ENCODE measurements at places on chromosomes 3 and 15. TPM values are rescaled to one million over a fixed set of nuclear protein-coding genes. Genes with fewer than 3 reads are reported as not detected.

GRCh38 chr3:11736136-11736833, 92.6 kb upstream of the VGLL4 start:
- no peak for ATAC-seq

DNA sequence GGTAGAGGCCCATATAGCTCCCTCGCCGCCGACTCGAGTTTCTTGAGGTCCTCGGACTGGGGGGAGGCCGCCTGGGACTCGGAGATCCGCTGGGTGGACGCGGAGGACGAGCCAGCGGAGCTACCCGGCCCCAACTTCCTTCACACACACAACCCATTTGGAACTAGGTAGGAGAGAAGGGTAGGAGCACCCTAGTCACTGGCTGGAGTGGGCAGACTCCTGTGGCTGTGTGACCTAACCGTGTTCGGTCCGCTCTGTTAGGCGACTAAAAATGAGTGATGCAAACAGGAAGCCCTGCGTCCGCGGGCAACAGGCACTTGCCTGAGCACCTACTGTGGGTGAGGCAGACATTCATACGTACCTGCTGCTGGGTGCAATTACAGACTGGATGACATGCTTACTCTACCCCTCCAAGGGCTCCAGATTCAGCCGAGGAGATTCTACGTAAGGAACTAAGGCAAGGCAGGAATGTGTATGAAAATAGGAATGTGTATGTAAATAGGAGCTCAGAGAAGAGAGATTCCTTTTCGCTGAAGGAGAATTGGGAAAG, 4.6 kb upstream of the SIN3A start:
- ATAC-seq = no peak

- ATAC-seq = no peak
These were observed 115.2 kb downstream of the ANO10 start for GRCh38 chr3:43506644-43507043.

DNA sequence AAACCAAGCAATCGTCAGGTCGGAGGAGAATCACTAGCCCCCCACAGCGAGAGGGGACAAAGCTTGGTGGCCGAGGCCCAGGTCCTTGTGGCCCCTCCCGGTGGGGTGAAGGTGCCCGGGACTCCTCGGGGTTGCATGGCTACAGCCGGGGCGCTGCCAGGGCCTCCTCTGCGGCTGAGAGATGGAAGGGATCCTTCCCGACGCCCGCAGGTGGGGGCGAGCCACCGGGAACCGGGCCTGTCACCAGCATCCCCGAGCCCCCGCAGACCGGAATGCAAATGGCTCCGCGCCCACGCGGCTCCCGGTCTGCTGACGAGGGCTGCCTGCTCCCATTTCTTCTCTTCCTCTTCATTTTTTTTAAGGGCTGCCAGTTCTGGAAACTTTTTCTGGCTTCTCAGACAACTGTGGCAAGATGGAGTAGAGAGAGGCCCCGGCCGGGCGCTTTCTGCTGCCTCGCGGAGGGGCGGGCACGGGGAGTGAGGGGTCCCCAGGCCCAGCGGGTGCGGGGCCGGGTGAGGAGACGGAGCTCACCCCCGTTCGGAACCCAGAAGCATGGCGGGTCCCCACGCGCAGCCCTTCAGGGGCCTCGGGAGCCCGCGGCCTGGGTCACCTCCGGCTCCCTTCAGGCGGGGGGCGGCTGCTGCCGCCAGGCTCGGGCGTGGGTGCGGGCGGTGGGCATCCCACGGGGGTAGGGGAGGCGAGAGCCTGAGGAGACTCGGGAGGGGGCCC, 27.5 kb downstream of the MELTF start:
- ATAC-seq = peak; percentile 17

DNA sequence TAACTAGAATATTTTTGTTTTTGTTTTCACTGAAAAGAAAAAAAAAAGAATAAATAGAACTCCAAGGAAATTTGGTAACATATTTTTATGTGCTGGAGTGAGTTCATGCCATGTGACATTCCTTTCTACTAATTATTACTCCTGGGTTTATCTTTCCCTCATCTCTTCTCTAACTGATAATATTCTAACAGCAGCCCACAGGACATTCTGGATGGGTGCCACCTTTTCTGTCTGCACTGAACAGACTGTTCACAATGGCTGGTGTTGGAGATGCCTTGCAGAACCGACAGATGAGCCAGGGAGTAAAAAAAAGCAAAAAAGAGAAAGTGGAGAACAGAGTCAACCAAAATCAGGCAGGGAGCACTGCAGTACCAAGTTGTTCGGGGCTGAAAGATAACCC, 151.3 kb downstream of the OR4M2 start:
- no peak for ATAC-seq

- ATAC-seq = no peak
These were observed 33.8 kb downstream of the DNASE1L3 start for GRCh38 chr3:58176827-58177489.

GRCh38 chr3:31057891-31058290, 163.4 kb upstream of the GADL1 start:
- no peak for ATAC-seq

GRCh38 chr15:36426691-36427090, 152.7 kb upstream of the CDIN1 start:
- ATAC-seq = no peak

DNA sequence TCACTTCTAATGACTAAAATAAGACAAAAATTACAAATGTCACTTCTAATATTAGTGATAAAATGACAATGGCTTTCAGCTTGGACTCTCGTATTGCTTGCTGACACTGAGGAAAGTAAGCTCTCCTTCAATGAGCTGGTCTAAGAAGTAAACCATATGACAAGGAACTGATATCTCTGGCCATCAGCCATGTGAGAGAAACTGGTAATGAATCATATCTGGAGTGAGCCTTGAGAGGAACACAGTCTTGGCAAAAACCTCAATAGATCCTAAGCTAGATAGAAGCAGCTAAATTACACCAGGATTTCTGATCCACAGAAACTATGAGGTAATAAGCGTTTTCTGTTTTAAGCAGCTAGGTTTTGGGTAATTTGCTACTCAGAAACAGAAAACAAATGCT, 1575.1 kb downstream of the OTOL1 start:
- no peak for ATAC-seq

DNA sequence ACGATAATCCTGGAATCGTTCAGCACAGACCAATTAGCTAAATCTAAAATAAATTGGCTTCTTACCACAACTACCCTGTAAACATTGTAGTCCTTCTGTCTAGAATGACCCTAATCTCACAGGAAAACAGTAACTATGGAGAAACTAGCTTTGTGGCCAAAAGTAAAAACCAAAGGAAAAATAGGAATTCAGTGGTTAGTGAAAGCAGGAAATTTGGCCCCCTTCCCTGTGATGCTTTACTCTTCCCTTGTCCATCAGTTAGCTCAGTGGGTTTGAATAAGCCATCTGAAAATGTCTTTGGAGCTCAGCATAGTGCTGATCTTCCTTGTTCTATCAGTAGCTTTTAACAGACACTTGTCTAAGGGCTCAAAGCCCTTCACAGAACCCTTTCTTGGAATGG, 1.6 kb downstream of the NMD3 start:
- no peak for ATAC-seq

GRCh38 chr15:39624806-39625205, 43.9 kb downstream of the THBS1 start:
- peak; percentile 75 for ATAC-seq

DNA sequence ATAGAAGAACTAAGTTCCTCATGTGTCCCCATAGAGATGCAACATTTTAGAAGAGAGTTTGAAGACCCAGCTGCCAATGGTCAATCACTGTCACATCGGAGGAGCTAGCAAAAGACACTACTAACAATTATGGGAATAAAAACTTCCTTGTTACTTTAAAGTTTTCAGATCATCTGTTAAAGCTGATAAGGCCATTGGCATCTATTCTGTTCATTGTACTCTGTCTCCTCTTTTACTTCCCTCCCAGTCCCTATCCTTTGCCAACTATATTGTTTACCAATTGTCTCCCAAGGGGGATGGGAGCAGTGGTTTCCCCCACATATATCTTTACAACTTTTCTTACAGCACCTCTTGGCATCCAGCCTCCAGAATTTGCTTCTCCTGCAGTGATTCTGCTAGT, 81.0 kb downstream of the FAM174B start:
- ATAC-seq = no peak

GRCh38 chr3:107392549-107393165, 15.4 kb downstream of the CCDC54 start:
- ATAC-seq = peak; percentile 74

GRCh38 chr3:156705761-156706616, 31.6 kb downstream of the TIPARP start:
- peak; percentile 36 for ATAC-seq

DNA sequence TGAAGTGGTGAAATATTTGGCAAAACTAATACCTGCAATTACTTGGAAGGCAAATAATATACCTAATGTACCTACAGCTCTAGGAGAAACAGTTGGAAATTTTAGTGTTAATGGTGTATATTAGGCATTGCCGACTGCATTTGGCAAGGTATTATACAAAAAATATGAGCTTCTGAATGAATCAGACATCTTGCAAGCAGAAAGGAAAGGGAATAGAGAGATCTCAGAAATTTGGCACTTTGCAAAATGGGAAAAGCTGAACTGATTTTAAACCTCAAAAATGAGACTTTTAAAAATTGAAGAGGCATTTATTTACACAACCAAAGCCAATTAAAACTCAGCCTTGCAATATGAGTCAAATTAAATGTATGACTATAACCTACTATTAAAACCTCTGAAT, 40.2 kb upstream of the C15orf61 start:
- ATAC-seq = no peak

DNA sequence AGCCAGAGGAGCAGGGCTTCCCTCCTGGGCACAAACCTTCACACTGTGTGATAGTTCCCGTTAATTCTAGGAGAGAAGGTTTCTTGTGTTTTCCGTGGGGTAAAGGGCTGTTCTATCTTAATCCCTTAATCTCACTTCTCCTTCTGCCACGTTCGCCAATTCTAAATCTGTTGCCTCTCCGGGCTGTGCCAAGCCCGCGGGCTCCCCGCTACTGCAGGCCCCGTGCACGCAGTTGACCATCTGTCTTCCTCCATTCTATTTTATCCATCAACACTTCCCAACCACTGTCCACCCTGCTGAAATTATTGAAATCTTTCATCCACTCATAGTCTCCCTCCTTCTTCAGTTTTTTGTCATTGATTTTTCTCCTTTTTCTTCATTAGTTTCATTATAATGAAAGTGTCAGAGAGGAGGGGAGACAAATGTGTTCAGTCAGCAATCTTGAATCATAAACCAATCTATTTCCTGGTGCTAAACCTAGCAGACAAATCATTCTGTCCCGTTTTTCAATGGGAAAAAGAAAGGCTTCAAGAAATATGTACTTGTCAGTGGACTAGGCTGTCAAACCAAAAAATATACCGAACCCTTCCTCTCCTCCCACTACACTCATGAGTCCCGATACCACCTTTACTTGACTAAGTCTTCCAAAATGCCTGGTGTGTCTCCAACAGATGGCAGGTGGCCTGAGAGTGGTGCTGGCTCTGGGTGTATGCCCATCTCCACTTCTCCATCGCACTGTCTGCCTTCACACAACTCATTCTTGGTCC, 39.6 kb downstream of the SLCO2A1 start:
- ATAC-seq = no peak

DNA sequence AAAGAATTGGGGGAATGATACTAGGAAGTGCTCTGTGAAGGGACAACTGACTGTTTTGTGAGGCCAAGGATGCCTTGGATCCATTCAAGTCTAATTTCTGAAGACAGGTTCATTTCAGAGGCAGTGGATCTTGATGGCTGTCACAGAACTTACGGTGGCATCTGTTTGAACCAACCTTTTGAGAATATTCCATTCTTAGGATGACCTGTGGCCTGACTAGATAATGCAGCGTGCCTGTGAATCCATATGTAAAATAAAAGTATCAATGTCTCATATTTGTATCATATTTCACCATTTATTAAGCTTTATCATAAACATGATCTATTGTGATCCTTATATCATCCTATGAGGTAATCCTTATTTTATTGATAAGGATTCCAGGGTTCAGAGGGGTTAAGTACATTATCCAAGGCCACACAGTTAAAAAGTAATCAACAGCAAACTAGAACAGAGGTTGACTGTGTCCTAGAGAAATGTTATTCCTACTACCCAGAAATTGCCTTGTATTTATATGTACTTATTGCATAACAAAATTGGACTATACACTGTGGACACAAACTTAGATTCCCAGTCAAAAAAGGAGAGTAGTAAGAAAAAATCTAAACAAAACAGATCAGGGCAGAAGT, 34.3 kb downstream of the IL1RAP start:
- ATAC-seq = no peak

DNA sequence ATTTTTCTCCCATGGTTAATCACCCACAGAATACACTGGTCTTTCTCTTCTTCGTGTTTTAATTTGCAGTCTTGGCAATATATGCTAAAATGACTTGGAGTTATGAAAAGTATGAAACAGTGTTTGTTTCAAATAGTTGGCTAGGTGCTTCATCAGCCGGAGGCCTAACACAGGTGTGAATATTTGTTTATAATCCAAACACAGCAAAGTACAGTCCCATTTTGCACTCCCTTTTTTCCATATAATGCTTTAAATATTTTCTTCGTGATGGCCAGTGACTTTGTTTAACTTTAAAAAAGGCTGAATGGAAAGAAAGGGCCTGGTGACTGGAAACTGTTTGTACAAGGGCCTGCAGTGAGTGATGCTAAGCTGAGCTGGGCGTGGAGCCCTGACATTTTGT, 219.7 kb upstream of the LRIG1 start:
- ATAC-seq = no peak

DNA sequence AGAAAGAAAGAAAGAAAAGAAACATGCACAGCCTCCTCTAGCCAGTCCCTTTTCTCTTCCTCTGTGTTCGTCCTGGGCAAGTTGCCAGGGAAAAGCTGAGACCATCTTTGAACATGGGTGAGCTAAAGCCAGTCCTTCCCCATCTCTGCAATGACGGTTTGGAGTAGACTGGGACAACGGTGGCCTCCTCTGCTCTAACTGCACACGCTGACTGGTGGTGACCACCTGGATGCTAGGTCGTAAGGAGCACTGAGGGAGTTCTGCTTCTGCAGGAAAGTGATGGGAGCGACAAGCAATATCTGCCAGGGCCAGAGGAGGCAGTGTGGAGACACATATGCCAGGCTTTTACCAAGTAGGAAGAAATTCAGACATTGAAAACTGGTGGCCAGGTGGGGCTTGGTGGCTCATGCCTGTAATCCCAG, 111.7 kb downstream of the NUP210 start:
- ATAC-seq = peak; percentile 62

GRCh38 chr15:98953000-98953787, 54.4 kb downstream of the PGPEP1L start:
- ATAC-seq = no peak

DNA sequence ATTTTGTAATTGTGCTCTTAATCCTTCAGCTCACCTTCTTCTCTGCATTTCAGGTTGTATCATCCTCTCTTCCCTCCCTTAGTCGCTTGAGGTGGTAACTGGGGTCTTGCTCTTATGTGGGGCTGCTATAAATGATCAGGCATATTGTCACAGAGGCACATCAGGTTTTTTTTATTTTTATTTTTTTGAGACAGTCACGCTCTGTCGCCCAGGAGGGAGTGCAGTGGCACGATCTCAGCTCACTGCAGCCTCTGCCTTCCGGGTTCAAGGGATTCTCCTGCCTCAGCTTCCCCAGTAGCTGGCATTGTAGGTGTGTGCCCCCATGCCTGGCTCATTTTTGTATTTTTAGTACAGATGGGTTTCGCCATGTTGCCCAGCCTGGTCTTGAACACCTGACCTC, 9.9 kb downstream of the CDV3 start:
- no peak for ATAC-seq

GRCh38 chr3:115401851-115402501, 221.3 kb upstream of the GAP43 start:
- ATAC-seq = no peak

The ADCY5 gene
- total RNA-seq = 2.7 TPM

The ATP10A gene
- total RNA-seq = 0.44 TPM

The NR2E3 gene
- 0.56 TPM for total RNA-seq

The ACSBG1 gene
- not detected for total RNA-seq

The CNTN3 gene
- total RNA-seq = 0.04 TPM

The MINAR1 gene
- total RNA-seq = 0.24 TPM

The FGD5 gene
- 2.5 TPM for total RNA-seq

The RTP4 gene
- total RNA-seq = 1.8 TPM

Measured in esophagus mucosa (tissue), 1 donor.